Panc1 (cell line): ENCODE measurements at places on chromosomes 12 and 14. TPM values are rescaled to one million over a fixed set of nuclear protein-coding genes. Genes with fewer than 3 reads are reported as not detected.

HOXC6 gene
- total RNA-seq = 52.2 TPM

DNA sequence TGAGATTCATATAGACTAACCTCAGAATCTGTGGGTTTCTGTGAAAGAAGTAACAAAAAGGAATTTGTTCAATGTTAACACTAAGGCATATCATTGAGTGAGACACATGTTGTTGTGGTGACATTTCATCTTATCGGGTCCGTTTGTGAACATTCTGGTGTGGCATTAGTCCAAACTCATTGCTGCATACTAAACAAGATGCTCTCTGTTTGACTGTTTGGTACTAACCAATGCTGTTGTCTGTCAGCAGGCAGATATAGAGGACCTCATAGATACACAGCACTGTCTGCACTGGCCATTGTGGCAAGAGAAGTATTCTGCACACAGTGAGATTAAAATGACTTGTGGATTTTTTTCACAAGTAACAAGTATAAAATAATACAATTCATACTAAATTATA lies 41.2 kb downstream of the SLC25A21 start:
- DNase-seq = no peak

ACOT4 gene
- 2.7 TPM for total RNA-seq

GRCh38 chr12:68119724-68120211 lies 39.8 kb downstream of the IFNG start:
- no peak for DNase-seq

GALNT6 gene
- 6.5 TPM for total RNA-seq

GRCh38 chr12:54716261-54716660 lies 68.1 kb upstream of the DCD start:
- no peak for DNase-seq

DNA sequence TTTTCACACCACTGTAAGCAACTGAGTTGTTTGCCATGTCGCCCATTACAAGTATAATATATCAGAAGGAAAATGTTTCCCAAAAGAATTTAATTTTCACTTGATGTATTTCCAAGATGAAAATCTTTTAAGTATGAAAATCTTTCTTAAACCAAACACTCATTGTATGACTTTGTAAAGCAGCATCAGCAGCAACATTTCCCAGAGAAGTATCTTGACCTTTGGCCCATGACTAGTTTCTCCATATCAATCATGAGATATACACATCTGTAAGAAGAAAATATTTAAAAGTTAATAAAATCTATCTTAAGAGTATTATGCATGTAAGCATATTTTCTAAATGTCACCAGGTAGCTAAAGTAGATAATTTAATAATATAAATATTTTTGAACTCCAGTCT lies 52.8 kb downstream of the ATP2B1 start:
- DNase-seq = no peak
